ENCODE measurements at places on chromosomes 1 and 21.

DNA sequence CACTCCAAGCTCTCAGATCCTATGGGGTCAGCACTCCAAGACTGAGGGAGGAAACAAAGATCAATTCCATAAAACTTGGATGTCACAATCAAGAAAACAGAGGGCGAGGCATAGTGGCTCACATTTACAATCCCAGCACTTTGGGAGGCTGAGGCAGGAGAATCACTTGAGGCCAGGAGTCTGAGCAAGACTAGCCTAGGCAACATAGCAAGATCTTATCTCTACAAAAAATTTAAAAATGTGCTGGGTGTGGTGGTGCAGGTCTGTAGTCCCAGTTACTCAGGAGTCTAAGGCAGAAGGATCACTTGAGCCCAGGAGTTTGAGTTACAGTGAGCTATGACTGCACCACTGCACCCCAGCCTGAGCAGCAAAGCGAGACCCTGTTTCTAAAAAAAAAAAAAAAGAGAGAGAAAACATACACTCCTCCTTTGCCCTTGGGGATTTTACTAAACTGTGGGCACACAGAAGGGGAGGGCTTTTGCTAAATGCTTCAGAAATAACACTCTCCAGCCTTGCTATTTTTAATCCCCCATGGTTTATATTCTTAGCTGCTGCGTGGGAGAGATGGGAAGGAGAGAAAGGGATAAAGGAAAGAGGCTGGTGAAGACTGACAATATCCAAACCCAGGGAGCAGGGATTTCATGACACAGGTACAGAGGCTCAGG, 18.1 kb downstream of the ARHGEF2 start:
- DNase-seq: no peak

- DNase-seq: no peak
Observed at GRCh38 chr21:40985370-40985769, 138.4 kb upstream of the DSCAM start.

DNA sequence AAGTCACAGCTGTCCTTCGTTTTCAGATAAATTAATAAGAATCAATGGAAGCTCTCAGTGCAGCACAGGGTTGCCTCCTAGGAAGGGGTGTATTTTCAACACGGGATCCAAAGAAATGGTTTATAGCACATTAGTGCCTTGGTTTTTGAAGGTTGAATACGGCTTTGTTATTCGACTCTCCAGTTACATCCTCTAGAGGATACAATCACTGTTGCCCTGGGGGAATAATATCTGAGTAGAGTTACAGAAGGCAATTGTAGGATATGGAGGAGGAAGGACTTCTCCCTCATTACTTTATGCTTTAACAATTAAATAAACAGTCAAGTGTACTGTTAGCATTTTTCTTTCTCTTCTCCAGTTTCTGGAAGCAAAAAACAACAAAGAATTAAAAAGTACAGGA, 14.3 kb upstream of the ZNF326 start:
- peak; percentile 25 for DNase-seq

DNA sequence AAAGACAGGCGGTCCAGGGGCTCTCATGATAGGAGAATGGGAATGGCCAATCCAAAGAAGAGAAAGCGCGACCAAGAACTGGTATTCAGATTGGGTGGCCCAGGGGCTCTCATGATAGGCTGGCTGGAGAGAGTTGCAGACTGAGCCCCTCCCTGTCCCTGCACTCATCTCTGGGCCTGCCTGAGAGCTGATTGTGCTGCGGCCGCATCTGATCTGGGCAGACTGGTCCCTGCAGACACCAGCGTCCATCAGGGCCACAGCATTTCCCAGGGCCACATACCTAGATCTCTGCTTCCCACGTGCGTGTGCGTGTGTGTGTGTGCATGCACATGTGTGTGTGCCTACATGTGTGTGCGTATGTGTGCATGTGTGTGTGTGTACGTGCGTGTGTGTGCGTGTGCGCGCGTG, 30.4 kb upstream of the MAN1C1 start:
- no peak for DNase-seq

GRCh38 chr1:53732912-53733317, 6.0 kb downstream of the GLIS1 start:
- DNase-seq: peak; percentile 95

DNA sequence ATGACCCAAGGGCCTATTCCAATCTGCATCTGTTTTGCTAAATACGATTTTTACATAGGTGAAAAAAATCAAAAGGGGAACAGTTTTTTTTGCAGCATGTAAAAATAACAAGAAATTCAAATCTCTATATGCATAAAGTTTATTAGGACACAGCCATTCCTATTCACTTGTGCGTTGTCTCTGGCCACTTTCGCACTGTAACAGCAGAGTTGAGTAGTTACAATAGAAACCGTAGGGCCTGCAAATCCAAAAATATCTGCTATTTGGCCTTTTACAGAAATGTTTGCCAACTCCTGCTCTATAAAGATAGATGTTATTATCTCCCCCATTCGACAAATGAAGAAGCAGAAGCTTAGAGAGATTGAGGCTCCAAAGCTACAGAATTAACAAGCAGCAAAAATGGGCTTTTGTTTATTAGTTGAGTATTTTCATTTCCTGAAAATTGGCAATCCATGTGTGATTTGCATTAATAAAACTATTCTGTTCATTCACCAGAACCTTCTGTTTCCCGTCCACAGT, 5.5 kb downstream of the DYNLT5 start:
- DNase-seq: no peak

- peak; percentile 40 for DNase-seq
Observed at GRCh38 chr1:207076181-207076955, 12.3 kb upstream of the C4BPB start.

- peak; percentile 97 for DNase-seq
Observed at GRCh38 chr1:246608616-246609376, 42.5 kb downstream of the CNST start.

- peak; percentile 34 for DNase-seq
Observed at GRCh38 chr1:77954521-77954920, 24.4 kb downstream of the FUBP1 start.
